ENCODE measurements at places on chromosomes 5 and 9.

DNA sequence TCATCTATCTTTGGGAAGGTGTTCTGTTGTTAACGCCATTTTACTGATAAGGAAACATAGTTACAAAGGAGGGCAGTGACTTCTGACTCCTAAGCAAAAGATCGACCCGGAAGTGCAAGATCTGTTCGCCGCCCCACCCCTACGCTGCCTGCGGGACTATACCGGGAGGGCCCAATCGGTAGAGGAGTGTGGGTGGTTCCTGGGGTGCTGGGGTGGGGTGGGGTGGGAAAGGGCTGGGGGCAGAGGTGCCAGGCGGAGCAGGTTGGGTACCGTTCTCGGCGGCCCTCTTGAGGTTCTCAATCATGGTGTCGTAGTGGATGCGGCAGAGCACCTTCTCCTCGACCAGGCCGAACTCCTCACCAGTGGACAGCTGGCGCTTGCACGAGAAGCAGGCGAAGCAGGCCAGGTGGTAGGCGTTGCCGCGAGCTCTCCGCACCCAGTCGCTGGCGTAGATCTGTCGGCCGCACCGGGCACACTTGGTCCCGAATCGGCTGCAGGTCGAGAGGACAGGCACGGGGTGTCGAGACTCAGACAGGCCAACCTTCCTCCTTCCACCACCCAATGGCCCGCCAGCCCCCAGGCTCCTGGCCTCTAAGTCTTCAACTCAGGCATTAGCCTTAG lies 11.8 kb downstream of the LHX6 start:
- DNase-seq, result no peak

- DNase-seq, result no peak
Measured at GRCh38 chr5:167261309-167262100, 1029.9 kb upstream of the WWC1 start.

DNA sequence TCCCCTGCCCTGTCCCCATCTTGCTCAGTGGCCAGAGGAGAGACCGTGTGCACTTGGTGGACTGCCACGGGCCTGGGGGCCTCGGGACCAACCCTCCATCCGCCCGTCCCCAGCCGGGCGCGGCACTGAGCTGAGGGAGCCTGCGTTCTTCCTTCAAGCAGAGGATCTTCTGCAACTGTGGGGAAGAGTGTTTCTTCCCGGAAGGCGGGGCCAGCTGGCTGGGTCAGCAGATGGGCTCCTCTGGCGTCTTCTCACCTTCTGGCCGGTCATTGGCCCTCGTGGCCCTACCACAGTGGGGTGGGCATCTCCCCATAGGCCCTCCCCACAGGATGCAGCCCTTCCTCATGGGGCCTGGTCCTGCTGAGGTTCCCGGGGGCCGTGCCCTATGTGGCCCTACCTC lies 17.4 kb downstream of the RXRA start:
- DNase-seq, result no peak

DNA sequence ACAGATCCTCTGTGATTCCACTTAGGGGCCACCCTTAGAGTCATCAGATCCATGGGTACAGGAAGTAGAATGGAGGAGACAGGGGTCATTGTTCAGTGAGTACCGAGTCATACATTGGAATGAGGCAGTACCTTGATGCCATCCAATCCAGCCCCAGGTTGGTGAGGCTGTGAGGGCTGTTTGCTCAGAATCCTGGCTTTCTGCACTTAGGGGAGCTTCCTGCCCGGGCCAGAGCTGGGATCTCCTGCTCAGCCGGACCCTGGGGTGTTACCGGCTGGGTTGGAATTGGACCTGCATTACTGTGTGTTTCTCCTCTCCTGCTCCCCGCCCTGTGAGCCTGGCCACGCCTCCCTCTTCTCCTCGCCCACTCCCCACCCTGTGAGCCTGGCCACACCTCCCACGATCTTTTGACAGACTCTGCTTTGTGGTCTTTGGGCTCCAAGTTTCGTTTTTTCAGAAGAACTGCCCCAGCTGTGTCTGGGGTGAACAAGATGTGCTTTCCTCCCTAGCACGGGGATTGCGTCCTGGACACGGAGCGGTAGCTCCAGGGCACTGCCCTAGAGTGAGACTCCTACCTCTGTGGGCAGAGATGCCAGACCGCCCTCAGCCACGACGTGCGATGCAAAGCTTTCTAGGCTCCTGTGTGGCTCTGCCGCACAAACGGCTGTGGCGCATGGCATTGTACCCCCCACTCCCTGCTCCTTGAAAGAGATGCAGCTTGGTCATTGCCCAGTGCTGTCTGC lies 15.4 kb downstream of the TRAF2 start:
- DNase-seq, result peak; percentile 50

- DNase-seq, result no peak
Measured at GRCh38 chr5:6715758-6716628, 2.8 kb downstream of the TENT4A start.

DNA sequence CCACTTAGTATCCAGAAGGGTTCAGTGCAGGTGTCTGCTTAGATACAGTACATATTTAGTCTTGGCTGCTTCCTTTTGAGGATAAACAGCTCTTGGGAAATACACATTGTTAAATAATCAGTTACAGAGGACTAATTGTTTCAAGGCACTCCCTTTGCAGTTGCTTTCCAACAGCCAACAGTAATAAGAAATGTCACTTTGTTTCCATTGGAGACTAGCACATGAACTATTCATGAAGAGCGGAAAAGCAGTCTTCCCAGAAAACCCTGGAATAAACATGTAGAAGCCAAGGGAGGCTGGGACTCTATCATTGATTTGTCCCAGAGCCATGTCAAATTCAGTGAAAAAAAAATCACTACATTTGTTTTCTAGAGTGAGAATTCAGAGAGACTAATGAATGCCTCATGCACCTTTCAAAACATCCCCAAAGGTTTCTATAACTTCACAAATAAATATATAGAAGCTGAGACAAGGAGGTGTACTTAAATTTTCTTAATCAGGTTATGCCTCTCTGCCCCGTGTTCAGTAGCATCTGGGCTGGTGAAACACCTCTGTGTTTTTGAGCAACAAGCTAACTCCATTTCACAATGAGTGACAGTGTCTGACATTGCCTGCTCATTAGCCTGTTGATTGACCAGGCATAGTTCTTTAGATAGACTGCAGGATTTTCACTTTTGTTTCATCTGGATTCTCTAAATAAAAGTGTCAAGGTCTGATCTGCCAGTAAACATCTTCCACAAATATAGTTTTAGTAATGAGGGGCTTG lies 271.5 kb downstream of the ARRDC3 start:
- no peak for DNase-seq
